ENCODE measurements at places on chromosomes 1 and 21. TPM values are rescaled to one million over a fixed set of nuclear protein-coding genes. Genes with fewer than 3 reads are reported as not detected.

Gene TMEM54
- total RNA-seq, result 17.4 TPM

Gene ARMH1
- 0.43 TPM for total RNA-seq

- no peak for DNase-seq
Measured at GRCh38 chr1:4880626-4881025, 226.2 kb downstream of the AJAP1 start.

DNA sequence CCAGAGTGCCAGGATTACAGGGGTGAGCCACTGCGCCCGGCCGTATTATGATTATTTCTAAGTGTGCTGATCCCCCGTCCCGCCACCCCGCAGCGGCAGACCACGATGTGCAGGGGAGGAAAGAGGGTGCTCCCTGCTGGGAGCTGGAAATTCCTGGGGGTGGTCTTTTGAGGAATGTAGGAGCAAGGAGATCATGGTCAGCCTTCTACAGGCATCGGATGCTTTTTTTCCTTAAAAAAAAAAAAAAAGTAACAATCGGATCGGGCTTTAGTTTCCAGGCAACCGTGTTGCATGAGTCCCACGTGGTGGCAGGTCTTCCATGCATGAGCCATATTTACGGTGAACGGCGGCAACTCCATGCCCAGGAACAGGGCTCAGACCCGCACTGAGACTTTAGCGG lies 74.2 kb upstream of the COX20 start:
- DNase-seq, result no peak

Gene MXRA8
- total RNA-seq, result 249 TPM

All from fibroblast of villous mesenchyme (primary cell).